ENCODE measurements at places on chromosomes 13 and 19. TPM values are rescaled to one million over a fixed set of nuclear protein-coding genes. Genes with fewer than 3 reads are reported as not detected.

The COX6B2 gene
- not detected for total RNA-seq

The KCNRG gene
- total RNA-seq = 6.7 TPM

The TMEM86B gene
- total RNA-seq = not detected

The IZUMO2 gene
- not detected for total RNA-seq

The CD37 gene
- 5.6 TPM for total RNA-seq

The SHISA2 gene
- 0.72 TPM for total RNA-seq

The FCGBP gene
- total RNA-seq = 13.7 TPM

The KCNJ14 gene
- 0.16 TPM for total RNA-seq

The ZIC2 gene
- not detected for total RNA-seq

The RANBP3 gene
- total RNA-seq = 87.0 TPM

The GIPC3 gene
- total RNA-seq = 2.5 TPM

The CCDC70 gene
- total RNA-seq = not detected

The COL4A1 gene
- total RNA-seq = 389 TPM

The RNF225 gene
- total RNA-seq = 1.5 TPM

The ACER1 gene
- total RNA-seq = not detected

The ZNF285 gene
- 6.6 TPM for total RNA-seq

The FKRP gene
- total RNA-seq = 20.4 TPM

The VAV1 gene
- 6.2 TPM for total RNA-seq

The DPF1 gene
- not detected for total RNA-seq

The BEST2 gene
- not detected for total RNA-seq

The CBARP gene
- total RNA-seq = not detected

The MAP4K1 gene
- total RNA-seq = 0.62 TPM
